ENCODE measurements at places on chromosomes 7 and 10.

DNA sequence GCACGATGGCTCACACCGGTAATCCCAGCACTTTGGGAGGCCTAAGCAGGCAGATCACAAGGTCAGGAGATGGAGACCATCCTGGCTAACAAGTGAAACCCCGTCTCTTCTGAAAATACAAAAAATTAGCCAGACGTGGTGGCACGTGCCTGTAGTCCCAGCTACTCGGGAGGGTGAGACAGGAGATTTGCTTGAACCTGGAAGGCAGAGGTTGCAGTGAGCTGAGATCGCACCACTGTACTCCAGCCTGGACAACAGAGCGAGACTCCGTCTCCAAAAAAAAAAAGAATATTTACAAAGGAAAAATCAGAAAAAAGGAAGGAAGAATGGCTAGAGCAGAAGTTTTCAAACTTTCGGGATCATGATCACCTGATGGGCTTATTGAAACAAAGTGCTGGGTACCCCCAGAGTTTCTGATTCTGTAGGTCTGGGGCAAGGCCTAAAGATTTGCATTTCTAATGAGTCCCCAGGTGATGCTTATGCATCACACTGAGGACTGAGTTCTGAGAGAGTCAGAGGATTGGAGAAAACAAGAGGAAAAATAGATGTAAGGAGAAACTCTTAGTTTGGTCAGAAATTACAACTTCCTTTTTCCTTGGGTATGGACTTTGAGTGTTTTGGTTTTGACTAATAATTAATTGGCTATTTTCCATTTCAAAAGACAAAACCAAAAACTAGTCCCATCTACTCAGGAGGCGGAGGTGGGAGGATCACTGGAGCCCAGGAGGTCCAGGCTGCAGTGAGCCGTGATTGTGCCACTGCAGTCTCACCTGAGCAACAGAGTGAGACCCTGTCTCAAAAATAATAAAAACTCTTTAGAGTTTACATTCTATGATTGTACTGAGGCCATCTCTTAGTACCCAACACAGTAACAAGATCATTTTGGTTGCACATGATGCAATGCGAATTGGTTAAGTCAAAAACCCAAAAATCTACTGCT lies 14.4 kb downstream of the MARCHF5 start:
- no peak for DNase-seq

- DNase-seq, result no peak
Observed at GRCh38 chr7:37297546-37297945, 151.1 kb downstream of the ELMO1 start.

GRCh38 chr10:94197241-94197640 lies 165.5 kb downstream of the NOC3L start:
- no peak for DNase-seq

GRCh38 chr10:116210588-116211346 lies 62.2 kb downstream of the GFRA1 start:
- no peak for DNase-seq

DNA sequence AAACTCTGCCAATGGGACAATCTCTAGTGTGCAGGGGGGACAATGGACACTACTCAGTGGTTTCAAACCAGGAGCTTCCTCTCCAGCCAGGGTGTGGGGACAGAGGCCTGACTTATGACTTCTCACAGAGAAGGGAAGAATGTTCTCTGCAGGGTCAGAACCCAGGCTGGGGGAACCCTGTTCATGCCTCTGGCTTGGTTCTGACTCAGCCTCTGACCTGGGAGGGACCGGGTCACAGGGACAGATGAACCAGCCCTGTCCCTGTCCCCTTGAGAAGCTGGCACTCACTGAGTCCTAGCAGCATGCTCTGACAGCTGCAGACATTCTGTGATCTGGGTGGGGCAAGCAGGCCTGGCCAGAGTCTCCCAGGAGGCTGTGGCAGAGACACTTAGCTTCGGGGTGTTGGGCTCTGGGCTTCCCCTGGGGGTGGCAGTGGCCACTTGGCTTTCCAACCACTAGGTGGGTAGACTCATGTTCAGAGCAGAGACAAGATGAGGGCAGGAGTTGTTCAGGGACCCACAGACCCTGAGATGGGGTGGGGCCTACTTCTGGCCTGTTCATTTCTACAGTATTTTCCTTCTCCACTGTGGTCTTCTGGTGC lies 13.6 kb downstream of the TSPAN15 start:
- no peak for DNase-seq

- DNase-seq, result no peak
Observed at GRCh38 chr7:19963695-19964094, 190.3 kb upstream of the TMEM196 start.

GRCh38 chr7:30722671-30723070 lies 29.3 kb upstream of the INMT start:
- no peak for DNase-seq

GRCh38 chr7:155818154-155818819 lies 6.0 kb upstream of the SHH start:
- DNase-seq, result no peak

GRCh38 chr7:16060502-16060901 lies 360.8 kb downstream of the CRPPA start:
- no peak for DNase-seq

DNA sequence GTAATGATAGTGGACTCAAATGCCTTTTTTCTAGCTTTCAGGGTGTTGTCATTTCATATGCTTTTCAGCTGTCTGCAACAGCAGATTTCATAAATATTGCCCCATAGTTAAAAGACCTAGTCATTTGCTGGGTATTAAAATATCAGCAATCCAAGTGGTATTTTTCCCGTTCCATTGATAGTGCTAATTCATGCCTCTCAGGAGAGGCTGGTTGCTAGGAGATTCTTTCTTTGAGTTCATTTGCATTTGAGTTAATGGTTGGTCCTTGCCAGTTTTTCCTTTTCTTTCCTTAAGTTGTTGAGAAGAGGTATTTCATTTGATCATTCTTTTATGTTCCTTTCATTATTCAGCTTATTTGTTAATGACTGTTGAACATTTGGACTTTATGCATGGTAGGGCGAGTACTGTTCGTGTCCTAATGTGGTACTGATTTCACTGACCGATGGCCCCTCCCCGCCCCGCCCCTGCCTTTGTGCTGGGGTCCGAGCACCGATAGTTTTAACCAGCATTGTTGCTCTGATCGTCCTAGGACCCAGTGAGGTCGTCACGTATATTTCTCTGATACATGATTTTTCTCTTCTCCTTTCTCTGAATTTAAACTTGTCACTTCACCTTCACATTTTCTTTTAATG lies 128.6 kb downstream of the CCNY start:
- DNase-seq, result no peak

- DNase-seq, result no peak
Observed at GRCh38 chr7:133401225-133401624, 148.3 kb downstream of the EXOC4 start.

DNA sequence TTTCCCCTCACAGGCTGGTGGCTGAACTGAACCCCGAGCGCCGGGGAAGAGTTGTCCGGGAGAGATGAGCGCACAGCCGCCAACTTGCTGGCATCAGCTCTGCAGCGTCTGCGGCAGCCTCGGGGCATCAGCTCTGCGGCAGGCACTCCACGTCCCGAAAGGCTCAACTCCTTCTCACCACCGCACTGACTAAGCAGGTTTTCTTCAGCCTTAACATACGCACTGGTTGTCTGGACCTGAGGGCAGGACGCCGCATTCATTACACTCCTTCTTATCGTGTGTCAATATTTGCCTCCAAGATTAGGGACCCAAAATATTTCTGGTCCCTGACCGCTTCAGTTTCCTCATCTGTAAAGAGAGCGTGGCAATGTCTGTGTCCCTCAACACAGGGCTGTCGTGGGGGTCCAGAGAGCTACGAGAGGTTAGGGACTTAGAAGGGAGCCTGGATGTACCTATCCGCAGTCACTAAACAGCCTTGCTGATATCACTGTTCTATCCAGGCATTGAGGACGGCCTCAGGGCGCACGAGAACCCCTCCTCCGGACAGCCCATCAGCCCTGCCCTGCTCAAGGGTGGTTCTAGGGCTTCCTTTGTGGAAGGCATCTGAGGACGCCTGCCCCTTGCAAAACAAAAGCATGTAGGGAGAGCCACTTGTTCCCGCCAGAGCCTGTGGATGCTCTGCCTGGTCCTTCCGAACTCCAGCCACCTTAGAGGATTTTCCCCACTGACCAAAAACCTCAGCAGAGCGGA lies 42.8 kb upstream of the FIGNL1 start:
- DNase-seq, result no peak

GRCh38 chr7:30478349-30479201 lies at the start of gene NOD1:
Gene NOD1, minus strand, starts transcription at chr7:30478784. Its CDS starts 21,863 bp downstream, at chr7:30456921.
- peak; percentile 68 for DNase-seq

- no peak for DNase-seq
Observed at GRCh38 chr7:36956814-36957213, 232.5 kb upstream of the AOAH start.

DNA sequence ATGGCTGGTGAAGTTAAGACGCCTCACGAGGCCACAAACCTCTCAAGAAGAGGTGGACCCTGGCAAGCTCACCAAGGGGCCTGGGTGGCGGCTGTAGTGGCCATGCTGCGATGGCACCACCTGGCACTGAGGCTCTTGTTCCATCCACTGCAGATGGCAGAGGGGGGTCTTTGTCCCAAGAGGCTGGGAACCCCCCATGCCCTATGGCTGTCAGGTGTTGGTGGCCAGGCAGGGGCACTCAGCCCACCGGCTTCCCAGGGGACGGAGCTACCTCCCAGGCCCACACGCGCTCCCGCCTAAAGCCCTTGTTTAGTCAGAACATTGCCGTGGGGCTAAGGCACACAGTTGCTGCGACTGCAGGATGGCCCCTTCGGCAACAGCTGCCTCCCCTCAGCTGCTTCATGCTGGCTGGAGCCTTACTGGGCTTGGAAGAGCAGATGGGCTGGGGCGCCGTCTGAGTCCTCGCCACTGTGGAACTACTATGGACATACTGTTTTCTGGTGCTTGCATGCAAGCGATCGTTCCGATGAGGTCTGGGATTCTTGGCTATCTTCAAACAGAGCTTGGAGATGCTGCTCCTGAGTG lies 46.8 kb downstream of the DPYSL4 start:
- no peak for DNase-seq

- DNase-seq, result no peak
Observed at GRCh38 chr10:73209705-73210104, 37.4 kb downstream of the DNAJC9 start.

DNA sequence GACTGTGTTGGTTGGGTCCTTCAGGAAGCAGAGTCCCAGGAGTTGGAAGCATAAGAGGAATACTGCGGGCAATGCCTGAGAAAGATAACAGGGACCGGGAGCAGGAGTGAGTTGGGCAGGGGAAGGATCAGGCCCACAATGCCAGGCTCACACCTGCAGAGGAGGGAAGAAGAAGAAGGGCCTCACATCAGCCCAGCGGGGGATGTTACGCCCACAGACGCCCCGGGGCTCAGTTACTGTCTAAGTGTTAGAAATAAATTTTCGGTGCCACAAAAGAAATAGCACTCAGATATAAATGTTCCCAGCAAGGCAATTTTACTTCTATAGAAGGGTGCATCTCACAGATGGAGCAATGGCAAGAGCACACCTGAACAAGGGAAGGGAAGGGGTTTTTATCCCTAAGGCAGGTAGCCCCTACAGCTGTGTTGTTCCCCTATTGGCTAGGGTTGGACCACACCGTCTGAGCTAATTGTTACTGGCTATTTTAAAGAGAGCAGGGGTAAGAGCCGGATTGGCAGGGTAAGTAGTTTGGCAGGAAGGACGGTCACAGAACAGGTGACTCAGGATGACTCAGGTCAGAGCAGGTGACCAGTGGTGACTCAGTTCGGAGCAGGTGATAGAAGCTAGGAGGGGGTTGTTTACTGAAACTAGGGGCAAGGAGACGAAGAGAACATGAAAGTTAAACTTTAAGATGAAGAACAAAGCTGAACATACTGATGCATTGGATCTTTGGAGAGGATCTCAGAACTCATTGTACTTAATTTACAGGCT lies at the start of gene NOS3:
Gene NOS3 (plus strand): TSS at position 602 of the 771 bp plus-strand sequence. CDS start 2,787 bp downstream, outside the sequence.
- no peak for DNase-seq

DNA sequence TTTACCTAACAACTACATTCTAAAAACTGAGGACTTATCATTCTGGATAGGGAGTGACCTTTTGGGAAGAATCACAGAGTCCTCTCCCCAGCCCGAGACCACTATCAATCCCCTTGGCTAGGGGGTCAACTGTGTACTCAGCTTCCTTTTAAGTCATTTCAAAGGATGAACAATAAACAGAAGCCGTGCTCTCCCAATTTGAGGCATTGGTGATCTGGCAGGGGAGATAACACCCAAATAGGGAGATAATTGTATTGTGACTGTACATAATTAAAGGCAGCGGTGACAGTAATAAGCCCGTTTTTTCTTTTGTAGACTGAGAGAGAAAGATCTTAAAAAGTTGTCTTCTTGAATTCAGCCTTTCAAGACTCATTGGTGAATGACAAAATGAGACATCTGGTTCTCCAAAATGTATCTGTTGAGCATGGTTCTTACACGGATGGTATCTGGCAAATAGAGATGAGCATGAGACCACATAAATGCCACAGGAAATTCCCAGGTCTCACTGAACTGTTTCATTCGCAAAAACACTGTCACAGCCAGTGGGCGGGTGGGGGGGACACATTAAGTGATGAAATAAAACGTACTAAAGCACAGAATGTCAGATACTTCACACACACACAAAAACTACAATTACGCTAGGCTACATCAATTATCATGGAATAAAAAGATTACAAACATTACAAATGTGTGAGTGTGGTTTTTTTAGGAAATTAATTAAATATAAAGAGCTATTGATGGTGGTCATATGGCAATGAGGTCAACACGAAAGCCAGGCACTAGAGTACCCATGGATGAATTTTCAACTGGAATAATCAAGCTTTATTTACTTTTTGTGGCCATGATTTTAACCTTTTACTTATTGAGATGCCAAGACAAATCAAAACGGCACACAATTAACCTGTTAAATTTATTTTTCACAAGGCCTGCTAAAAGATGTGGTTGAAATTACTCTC lies 108.4 kb downstream of the HIPK2 start:
- DNase-seq, result no peak

- no peak for DNase-seq
Observed at GRCh38 chr7:12572941-12573575, 2.5 kb downstream of the SCIN start.

DNA sequence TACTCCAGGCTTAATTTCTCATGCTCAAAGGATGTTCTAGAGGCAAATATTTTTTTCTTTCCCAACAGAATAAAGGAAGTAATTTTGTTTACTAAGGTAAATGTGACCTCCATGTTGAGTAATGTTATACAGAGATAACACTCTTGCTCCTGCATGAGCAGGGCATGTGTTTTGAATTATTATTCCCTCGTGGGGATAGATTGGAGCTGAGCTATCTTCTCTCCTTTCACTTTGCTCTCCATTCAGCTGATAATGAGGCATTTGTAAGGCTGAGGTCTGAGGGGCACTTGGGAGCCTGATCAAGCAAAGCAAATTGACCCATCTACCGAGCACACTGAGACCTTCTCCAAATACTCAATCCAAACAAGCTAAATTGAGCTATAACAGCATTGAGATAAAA lies 50.7 kb upstream of the GHITM start:
- DNase-seq, result no peak

DNA sequence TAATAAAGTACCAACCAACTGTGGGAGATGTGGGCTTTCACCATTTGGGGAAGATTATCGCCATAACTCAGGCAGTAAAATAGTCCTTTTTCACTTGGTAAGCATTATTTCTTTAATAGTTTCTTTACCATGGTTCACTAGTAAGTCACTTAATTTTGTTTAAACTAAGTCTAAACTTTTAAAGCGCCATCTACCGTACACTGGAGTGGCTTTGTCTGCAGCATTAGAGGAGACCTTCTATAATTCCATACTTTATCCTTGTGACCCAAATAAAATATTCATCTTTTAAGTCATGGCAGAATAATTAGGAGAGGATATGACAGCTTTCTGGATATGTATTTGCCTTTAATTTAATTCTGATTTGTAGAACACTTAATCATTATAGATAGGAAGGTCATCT lies 468.0 kb downstream of the MAGI2 start:
- no peak for DNase-seq

Data from GM12892 (cell line).